ENCODE measurements at places on chromosomes 4 and X. TPM values are rescaled to one million over a fixed set of nuclear protein-coding genes. Genes with fewer than 3 reads are reported as not detected.
A peak's percentile ranks its signal among the peaks of the same experiment; 100 is the strongest.

Gene MAOA
- total RNA-seq = 74.0 TPM

Gene PCDH19
- total RNA-seq = 4.2 TPM

Gene MAGEB2
- total RNA-seq = not detected

Gene KCNE5
- not detected for total RNA-seq

Gene ASB12
- 0.34 TPM for total RNA-seq

Gene NXF2
- total RNA-seq = not detected

Gene KLHL8
- 10.0 TPM for total RNA-seq

Gene MTCP1
- not detected for total RNA-seq

Gene FAM9A
- not detected for total RNA-seq

Gene RASSF6
- 1.5 TPM for total RNA-seq

Gene ALB
- 5.0 TPM for total RNA-seq

Gene FRYL
- total RNA-seq = 119 TPM

Gene OPRPN
- total RNA-seq = not detected

Gene AMTN
- not detected for total RNA-seq

GRCh38 chr4:16544869-16545268, 318.6 kb upstream of the TAPT1 start:
- no peak for DNase-seq

DNA sequence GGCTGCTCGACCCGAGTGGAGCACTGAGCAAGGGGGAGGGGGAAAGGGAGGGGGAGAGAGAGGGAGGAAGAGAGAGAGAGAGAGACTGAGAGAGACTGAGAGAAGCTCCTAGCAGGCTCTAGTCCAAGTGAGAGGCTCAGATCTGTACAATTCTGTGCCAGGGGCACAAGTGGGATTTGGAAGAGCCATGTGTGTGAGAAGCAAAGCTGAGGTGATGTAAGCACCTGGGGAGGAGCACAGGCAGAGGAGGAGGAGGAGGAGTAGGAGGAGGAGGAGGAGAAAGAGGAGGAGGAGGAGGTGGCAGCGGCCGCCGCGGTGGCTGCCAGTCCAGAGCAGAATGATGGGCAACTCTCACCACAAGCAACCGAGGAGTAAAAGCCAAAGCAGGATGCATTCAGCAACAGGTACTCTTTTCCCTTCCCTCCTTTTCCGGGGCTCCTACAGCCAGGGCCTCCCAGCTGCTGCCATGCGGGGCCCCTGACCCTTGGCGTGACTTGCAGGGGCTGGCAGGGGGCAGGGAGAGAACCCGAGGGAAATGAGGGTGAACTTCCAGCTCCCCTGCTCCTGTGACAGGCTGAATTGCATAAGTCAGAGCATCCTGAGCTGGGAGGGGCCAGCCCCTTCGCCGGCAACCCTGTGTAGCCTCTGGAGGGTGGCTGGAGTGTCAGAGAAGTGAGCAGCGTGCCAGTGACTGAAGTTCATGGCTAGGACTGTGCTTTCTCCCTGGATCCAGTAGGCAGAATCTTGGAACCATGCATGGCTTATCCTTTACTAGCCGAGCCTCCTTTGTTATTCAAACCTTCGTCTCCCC, 62.2 kb downstream of the RTL5 start:
- no peak for DNase-seq

DNA sequence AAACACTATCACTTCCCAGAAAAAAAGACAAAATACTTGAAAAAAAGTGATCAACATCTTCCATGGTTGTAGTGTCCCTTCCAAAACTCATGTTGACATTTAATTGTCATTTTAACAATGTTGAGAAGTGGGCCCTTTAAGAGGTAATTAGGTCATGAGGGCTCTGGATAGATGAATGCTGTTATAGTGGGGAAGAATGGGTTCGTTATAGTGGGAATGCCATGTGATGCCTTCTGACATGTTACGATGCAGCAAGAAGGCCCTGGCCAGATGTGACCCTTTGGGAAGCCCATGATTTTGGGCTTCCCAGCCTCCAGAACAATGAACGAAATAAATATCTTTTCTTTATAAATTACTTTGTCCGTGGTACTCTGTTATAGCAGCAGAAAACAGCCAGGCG, 4.0 kb upstream of the SLC10A6 start:
- DNase-seq = no peak

GRCh38 chr4:164011791-164012190, 517.3 kb downstream of the TMA16 start:
- no peak for DNase-seq

GRCh38 chrX:136142592-136142991, 4.7 kb upstream of the FHL1 start:
- DNase-seq = no peak

DNA sequence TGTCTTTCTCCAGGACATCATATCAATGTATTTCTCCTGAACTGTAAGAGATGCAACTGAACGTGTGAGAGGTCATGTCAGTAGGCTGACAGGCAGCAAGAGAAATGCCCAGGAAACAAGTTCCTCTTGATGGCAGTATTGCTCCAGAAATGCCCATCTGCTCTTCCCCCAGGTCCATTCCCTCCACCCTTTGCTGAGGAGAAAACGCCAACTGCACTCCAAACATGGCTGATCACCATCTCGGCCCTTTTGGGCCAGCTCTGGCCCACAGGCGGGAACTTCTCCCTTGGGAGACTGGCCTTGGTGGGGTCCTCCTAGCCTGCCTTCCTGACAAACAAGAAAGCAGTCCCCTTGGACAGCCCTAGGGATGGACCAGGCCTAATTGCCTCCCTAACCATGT, 276.5 kb upstream of the AGTR2 start:
- DNase-seq = no peak

DNA sequence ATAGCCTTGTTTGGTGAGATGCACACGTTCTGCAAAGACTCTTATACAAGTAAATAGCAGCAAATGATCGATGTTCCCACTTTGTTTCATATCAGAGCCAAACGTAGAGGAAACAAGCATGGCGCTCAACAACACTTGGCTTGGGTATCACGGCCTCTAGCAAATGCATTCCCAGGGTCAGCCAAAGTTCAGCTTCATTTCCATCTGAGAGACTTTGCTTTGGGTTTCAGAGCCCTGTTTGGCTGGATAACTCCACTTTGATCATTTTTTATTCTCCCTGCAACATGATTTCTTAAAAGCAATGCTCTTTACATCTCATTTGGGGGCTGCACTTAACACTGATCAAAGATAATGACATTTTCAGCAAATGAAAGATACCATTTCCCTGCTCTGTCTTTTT, 199.2 kb upstream of the FAM9B start:
- no peak for DNase-seq

DNA sequence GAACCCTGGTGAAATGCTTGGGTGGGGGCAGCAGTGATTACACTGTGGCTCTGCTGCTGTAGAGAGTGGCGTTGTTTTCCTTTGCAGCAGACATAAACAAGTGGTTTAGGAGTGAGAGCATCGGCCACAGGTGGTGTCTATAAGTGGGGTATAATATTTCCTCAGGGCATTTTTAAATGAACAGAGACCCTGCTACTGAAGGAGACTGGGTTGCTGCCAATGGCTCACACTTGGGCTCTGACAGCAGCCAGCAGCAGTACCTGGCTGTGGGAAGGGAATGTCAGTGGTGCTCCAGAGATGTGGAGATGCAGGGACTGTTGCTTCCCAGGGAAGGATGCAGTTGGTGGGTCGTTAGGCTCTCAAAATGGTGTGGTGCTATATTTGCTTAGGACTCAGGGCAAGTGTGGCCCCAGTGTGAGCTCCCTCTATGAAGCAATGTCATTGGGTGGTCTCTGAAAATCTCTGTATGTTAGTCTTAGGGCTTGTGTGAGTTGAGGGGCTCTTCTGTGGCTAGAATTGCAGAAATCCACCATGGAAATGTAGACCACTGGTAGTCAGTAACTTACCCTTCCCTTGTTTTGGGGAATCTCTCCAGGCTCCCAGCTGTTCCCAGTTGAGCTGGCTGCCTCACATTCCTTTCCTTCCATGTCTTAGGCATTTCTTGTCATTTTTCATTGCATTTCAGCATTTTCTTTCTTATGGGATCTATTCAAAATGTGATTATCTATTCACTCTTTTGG, 1023.0 kb upstream of the GRID2 start:
- no peak for DNase-seq

GRCh38 chr4:61079976-61080375, 120.2 kb upstream of the ADGRL3 start:
- no peak for DNase-seq

DNA sequence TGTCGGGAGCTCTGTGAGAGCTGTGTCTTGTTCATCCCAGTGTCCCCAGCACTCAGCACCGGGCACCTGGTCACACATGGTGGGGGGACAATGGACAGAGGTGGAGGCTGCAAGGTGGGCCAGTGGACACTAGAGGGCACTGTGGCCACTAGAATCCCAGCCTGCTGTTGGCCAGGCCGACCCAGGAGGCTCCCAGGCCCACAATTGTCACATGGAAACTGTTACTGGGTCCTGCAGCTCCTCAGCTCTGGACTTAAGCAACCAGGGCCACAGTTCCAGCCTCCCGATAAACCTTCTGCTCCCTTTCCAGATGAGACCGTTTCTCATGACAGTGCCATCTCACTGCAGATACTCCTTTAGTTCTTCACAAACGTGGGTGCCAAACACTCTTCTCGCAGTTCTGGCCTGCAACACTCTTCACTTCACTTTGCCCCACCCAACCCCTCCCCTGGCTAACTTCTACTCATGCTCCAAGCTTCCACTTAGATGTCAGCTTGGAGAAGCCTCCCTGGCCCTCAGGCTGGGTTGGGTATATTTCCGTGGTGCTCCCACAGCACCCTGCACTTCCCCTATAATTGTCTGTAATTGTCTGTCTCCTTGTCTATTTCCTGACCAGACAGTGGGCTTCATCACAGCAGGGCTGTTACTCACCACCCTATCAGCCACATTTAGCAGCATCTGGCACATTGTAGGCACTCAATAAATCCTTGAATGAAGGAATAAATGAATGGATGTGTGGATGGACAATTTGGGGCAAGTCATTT, 3.5 kb upstream of the IQSEC2 start:
- DNase-seq = peak; percentile 57

DNA sequence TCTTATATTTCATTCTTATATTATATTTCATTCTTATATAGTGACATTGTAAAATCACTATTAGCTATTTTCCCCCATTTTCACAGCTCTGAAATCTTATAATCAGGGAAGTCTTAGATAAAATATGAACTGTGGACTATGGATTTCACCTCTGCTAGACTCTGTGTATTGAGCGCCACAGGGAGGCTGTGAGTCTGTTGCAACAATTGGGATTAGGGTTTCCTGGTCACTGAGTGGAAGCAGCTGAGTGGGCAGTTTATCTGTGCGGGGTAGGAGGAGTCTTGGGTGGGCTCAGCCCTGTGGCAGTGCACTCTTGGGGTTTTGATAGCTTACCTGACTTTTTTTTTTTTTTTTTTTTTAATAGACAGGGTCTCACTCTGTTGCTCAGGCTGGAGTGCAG, 249.5 kb downstream of the PTTG2 start:
- DNase-seq = no peak

- DNase-seq = no peak
Observed at GRCh38 chr4:84484236-84484635, 14.9 kb downstream of the NKX6-1 start.

DNA sequence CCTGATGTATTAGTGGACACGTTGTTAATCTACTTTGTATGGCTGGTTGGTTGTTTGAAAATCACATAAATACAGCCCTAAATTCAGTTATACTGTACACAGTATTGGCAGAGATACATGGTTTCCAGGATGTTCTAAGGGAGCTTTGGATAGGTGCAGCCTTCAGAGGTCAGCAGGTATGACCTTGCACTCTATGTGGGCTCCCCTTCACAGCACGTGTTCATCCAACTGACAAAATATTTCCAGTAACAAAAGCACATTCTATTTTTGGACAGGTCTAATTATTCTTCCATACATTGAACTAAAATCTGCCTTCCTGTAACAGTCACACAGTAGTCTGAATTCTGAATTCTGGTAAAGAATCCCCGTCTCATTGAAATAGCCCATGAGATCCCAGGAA, 92.8 kb upstream of the RAPGEF2 start:
- no peak for DNase-seq

- DNase-seq = no peak
Observed at GRCh38 chrX:29653721-29654120, 561.6 kb upstream of the MAGEB2 start.

DNA sequence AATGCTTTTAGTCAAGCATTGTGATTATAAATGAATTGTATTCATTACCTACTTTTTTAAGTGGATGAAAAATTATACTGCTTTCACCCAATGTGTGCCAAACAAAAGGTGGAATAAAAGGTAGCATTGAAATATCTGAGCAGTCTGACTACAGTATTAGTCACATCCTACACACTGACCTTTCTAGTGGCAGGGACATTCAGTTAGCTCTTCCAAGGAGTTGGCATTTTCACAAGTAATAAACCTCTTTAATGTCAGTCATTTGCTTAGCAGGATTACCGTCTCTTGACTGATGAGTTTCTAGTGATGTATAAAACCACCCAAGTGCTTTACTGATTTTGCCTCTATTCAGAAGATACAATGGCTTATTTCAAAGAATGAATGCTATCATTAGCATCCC, 687.9 kb downstream of the ARAP2 start:
- no peak for DNase-seq

DNA sequence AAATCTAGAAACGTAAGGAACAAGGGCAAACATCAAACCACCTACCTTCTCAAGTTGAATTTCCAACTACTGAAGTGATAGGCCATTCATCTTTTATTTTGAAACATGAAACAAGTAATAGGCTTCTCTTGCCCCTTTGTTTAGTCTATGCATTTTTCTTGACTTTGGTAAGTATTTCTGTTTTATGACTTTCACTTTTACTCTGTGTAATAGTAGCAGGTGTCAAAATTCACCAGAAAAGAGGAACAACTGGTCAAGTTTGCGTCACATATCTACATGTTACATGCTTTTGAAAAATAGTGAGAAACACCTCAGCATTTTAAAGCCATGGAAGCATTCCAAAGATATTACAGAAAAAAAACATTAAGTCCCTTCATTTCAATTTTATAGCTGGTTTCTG, 157.1 kb upstream of the FTHL17 start:
- no peak for DNase-seq

DNA sequence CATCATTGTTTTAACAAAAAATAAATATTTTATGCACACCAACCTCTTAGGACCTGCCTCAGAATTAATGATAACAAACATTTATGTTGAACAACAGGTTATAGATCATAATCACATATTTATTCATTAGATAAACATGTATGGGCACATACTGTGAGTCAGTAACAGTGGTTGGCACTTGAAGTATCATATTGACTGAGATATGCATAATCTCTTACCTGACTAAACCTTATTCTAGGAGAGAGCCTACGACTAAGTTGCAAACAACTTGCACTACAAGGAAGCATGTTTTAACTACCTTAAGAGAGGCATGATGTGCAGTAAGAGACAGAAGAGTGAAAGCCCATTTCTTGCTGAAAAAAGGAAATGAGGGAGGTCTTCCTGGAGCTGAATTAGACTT, 6.5 kb upstream of the DACH2 start:
- DNase-seq = no peak

DNA sequence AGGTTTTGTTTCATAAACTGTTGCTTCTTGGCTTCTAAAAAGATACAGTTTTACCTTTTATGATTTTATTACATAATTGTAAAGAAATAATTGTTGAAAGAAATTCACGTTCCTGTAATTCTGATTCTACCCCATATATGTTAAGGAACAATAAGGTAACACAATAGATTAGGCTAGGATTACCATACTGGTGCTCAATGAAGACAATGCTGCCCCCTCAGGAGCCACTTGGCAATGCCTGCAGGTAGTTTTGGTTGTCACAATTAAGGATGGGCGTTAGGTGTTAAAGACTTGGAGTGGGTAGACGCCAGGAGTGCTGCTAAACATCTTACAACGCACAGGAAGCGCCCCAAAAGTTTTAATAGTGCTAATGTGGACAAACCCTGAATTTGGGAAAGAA, 133.2 kb downstream of the NLGN4X start:
- no peak for DNase-seq

- DNase-seq = no peak
Observed at GRCh38 chr4:93368968-93369367, 459.6 kb upstream of the ATOH1 start.

GRCh38 chrX:31318866-31319265, 247.0 kb upstream of the FTHL17 start:
- no peak for DNase-seq
